ENCODE measurements at places on chromosomes 6 and 20.
A peak's percentile ranks its signal among the peaks of the same experiment; 100 is the strongest.

GRCh38 chr20:60206259-60206658 lies 248.0 kb downstream of the CDH26 start:
- DNase-seq = peak; percentile 50

- no peak for DNase-seq
These were observed 286.6 kb downstream of the UBE3D start for GRCh38 chr6:82779041-82779440.

GRCh38 chr20:6053064-6053775 lies 640 bp downstream of the LRRN4 start:
- no peak for DNase-seq

GRCh38 chr6:38495922-38496635 lies 143.7 kb downstream of the BTBD9 start:
- no peak for DNase-seq

- no peak for DNase-seq
These were observed 63.2 kb downstream of the OLIG3 start for GRCh38 chr6:137430954-137431353.

DNA sequence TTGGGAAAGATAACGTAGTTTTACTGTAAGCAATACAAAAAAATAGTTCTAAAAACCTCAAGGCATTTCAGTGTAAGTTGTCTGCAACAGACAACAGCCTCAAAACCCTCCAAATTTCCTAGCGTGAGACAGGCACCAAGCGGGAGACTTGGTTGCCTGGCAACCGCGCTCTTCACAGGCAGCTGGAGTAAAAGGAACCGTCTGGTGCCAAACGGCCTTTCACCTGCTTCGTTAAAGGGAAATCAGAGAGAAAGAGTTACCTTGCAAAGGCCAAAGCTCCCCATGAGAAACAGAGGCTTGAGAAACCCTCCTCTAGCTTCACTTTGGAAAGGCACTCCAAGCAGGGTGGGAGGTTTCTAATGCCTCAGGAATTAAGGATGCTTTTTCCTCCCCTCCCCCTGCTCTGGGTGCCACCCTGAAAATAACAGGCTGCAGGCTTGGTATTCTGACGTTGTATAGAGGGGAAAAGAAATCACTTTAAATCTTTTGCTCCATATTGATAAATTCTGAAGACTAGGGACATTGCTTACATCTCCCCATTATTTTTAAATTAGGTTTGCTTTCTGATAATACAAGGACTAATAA lies 129.7 kb upstream of the UFL1 start:
- no peak for DNase-seq

DNA sequence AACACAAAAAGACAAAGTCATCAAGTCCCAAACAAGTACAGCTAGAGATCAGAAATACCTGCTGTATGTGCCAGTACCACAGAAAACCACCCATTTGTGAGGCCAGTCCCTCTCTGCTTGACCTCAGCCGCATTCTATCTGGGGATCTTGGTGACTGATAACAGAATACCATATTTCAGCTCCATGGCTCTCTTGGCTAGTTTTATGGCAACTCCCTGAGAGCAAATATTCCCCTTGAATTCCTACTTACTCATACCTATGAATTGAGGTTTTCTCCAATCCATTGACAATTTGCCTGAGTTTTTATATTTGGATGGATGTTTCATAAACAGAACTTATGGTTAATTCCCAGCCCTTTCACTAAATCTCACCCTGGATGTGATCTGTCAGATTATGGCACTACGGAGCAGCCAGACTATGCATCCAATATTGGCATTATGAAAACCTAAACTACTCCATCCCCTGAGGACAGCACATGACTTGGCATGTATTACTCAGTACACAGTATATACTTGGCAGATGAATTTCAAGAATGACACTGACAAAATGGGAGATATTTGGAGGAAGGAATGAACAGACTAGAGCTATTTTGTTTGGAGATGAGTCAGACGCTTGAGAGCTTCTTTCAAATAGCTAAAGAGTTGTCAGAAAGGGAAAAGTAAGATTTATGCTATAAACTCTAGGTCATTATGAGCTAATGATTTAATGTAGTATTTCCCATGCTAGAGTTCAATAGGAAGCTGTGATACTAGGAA lies 95.7 kb downstream of the PRDM1 start:
- no peak for DNase-seq

DNA sequence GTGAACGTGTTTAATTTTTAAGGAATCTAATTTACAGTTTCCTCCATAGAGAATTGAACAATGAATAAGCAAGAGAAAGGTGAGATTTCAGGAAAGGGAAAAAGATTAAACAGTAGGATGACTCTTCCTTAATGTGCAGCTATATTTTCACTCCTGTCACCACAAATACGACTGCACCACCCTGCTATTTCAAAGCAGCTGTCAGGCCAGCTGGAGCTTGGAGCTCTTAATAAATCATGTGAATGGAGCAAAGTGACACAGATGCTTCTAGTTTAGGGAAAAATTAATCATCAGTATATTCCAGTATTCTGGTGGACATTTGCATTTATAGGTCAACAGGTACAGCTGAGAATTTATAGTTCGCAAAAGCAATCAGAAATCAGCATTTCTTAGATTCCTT lies 56.5 kb upstream of the PKIB start:
- no peak for DNase-seq

GRCh38 chr6:2344319-2344905 lies 99.0 kb upstream of the GMDS start:
- DNase-seq = no peak

DNA sequence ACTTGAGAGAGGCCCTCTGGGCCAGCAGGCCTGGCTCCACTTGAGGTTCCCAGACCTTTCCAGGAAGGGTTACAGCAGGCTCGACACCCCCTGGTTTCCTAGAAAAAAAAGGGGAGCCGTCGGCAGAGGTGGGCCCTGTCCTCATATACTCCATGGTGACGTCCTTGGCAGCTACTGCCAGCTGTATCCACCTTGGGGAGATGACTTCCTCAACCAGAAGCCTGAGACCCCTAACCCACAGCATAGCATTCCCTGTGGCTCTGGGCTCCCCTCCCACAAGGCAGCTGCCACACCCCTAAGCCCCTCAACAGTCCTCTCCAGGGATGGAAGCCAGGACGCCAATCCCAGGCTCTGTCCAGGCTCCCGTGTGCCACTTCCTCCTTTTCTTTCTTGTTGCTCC lies 294.8 kb downstream of the CDC5L start:
- DNase-seq = no peak

DNA sequence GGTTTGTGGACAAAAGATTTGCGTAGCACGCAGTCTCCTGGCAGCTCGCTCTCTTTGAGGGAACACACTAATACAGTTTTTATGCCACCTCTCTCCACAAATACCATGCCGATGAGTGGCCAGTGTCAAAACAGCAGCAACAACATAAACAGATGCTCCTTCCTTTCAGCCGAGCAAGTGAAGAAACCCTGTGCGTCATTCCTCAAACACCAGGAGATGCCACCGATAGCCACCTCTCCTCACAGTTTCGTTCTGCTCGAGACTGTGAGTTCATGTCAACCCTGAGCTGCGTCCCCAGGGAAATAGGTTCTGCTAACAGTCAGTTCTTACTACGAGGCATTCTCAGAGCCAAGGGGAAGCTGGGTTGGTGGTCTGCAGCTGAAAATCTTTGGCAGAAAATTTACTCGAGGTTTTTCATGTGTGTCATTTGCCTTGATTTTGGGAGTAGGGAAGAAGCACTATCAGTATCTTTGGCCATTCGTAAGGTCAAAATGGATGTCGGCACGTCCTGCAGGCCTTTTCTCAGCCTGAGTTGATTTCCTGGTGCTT lies 59.9 kb downstream of the EYA2 start:
- no peak for DNase-seq

GRCh38 chr6:42294759-42295158 lies 77.1 kb upstream of the MRPS10 start:
- peak; percentile 23 for DNase-seq

GRCh38 chr20:21016751-21017150 lies 89.4 kb downstream of the LINC00237 start:
- no peak for DNase-seq

- no peak for DNase-seq
These were observed 61.9 kb downstream of the KCNQ5 start for GRCh38 chr6:72683797-72684196.

DNA sequence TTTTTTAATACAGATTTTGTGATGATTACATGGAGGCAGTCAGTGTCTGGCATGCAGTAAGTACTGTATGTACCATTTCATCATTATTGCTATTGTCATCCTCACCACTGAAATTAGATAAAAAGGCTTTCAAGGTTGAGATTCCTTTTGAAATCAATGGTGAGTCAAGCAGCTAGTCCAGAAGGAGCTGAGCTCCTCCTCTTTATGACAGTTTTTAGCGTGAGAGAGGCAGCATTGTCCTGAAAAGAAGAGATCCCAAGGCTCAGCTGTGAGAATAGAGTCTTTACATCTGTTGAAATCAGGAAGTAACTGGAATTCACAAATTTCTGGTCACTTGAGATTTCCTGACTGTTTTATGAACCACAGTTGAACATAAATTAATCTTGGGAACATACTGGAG lies 161.9 kb downstream of the PAX1 start:
- no peak for DNase-seq

DNA sequence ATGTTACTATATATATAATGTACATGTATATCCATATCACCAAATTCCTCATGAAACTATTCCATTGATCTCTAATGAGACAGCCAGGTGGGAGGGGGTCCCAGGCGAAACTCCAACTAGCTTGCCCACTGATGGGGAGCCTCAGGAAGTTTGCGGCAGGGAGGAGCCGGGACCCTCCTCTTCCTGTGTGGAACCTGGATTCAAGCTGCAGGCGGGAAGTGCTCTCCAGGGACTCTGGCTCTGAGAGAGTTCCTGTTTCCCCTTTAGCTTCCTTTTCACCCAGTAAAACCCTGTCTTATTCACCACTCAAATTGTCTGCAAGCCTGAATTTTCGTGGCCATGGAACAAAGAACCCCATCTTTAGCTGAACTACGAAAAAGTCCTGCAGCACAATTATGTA lies 152.2 kb downstream of the OPN5 start:
- DNase-seq = no peak

GRCh38 chr6:108432792-108433191 lies 127.9 kb upstream of the FOXO3 start:
- DNase-seq = no peak

GRCh38 chr6:64736421-64736950 lies 970.5 kb downstream of the EYS start:
- no peak for DNase-seq

DNA sequence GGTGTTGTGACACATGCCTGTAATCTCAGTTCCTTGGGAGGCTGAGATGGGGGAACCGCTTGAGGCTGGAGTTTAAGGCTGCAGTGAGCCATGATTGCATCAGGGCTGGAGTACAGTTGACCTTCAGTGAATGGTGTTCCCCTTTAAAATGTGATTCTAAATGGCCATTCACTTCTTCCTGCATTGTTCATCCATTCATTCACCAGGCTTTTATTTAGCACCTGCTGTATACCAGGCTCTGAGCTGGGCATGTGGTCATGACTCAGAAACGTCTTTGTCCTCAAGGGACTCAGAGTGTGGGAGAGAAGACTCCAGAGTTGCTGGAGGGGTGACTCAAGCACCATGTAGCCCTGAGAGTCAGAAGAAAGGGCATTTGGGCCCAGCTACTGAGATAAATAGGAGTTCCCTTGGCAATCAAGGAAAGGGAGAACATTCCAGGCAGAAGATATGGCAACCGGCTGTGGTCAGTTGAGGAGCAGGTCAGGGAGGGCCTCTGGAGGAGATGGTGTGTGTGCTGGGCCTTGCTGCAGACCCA lies 101.1 kb downstream of the DLGAP4 start:
- peak; percentile 5 for DNase-seq

- DNase-seq = no peak
These were observed 39.1 kb downstream of the VGLL2 start for GRCh38 chr6:117304446-117304845.

- peak; percentile 81 for DNase-seq
These were observed 66.4 kb downstream of the CTCFL start for GRCh38 chr20:57458400-57459160.

GRCh38 chr6:14641423-14642135 lies 524.0 kb downstream of the CD83 start:
- peak; percentile 67 for DNase-seq

GRCh38 chr6:13390658-13391057 lies 62.3 kb upstream of the TBC1D7 start:
- DNase-seq = no peak

DNA sequence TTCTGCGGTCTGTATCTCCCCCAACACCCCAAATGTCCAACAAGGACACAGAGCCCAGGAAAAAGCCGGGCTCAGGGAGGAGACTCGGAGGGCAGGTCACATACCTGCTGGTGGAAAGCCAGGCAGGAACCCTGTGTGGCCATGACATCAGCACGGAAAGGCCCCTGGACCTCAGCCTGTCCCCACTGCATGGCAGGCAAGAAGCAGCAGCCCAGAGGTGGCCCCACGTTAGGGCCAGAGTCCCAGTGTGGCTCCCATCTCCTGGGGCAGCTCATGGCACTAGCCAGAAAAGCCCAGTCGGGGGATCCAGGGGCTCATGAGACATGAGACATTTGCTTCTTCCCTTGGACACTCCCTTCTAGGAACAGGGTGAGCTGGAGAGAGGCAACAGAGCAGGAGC lies 258.7 kb downstream of the DLL1 start:
- no peak for DNase-seq

GRCh38 chr20:53914091-53914780 lies 156.2 kb downstream of the BCAS1 start:
- no peak for DNase-seq

DNA sequence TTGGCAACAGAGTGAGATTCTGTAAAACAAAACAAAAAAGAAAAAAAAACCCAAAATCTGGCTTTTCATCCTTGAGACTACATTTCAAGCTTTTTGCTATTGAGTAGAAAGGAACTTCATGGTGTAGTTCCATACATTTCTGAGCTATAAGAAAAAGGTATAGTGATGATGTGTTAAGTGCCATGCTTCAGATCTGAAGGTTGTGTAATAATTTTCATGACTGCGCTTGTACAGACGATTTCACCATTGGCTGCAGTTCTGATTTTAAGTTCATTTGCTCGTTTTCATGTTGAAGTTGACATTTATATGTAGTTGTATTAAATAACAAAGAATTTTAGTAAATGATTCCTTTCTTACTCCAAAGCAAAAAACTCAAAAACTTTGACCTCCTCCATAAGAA lies 247.6 kb downstream of the ARID1B start:
- peak; percentile 34 for DNase-seq
